ENCODE measurements at places on chromosomes 2 and 18. TPM values are rescaled to one million over a fixed set of nuclear protein-coding genes. Genes with fewer than 3 reads are reported as not detected.

The SLC9A4 gene
- 2.9 TPM for total RNA-seq

The MAP3K2 gene
- 61.3 TPM for total RNA-seq

The TEKT4 gene
- total RNA-seq = not detected

The GALNT14 gene
- total RNA-seq = 2.9 TPM

The KCNJ3 gene
- 2.3 TPM for total RNA-seq
